ENCODE measurements at places on chromosomes 1 and 21.

GRCh38 chr1:67889953-67890567 is 56.8 kb upstream of the GNG12 start:
- DNase-seq, result no peak

- DNase-seq, result no peak
Observed at GRCh38 chr1:235984041-235984825, 80.7 kb downstream of the NID1 start.

DNA sequence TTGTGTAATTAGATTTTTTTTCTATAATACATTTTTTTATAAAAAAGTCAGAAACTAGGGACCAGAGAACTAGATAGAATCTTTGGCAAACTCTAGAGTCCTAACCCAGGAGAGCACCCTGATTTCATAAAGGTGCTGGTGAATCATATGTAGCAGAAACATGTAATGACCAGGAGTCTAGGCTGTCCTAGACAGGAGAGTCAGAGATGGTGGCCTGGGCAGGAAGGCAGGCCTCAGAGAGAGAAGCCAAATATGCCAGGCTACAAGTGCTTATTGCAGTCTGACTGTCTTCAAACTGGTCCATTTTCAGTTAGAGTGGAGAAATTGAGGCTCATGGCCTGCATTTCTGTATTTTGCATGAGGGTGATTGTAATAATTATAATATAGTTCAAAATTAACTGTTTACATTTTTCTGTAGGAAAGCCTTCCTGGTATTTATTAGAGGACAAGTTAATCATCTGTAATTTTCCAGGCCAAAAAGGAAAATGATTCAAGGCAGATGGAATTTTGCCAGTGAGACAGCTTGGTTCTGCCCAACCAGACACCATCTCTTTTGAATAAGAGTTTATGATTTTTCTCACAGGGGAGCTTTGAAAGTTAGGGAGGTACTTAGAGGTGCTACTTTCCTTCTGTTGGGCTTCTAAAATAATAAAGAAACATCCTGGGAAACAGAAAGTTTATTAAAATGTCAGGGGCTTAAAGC is 129.8 kb downstream of the S1PR1 start:
- no peak for DNase-seq

- DNase-seq, result no peak
Observed at GRCh38 chr1:11822091-11822490, 16.1 kb downstream of the CLCN6 start.

- no peak for DNase-seq
Observed at GRCh38 chr1:246179401-246179800, 327.7 kb downstream of the SMYD3 start.

- DNase-seq, result no peak
Observed at GRCh38 chr1:24427545-24427862, 11.9 kb downstream of the NIPAL3 start.

GRCh38 chr21:44734026-44734745 is 22.8 kb upstream of the TSPEAR start:
- DNase-seq, result no peak

DNA sequence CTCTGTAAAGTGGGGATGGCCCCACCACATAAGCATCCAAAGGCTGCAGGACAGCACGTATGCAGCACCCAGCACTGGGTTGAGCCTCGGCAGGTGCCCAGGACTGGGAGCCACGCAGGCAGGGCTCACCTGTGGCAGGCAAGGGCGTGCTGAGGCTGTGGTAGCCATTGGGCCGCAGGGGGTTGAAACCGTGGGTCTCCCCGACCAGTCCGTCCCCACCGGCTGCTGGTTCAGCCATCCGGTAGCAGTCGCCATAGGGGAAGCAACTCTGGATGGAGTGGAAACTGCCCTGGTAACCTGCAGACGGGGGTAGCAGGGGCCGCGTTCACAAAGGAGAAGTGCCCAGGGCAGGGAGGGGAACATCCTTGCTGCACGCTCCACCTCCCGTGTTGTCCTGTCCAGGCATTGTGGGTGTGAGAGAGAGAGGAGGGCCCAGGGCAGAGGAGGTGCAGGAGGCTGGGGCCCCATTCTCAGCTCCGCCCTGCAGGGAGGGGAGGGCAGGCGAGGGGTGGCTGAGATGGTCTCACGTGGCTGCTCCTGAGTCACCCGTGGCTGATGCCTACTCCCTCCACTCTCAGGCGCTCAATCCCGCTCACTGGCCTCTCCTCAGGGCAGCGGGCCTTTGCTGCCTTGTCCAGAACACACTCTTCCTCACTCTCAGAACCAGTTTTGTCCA is 49.9 kb downstream of the DMRTB1 start:
- no peak for DNase-seq

DNA sequence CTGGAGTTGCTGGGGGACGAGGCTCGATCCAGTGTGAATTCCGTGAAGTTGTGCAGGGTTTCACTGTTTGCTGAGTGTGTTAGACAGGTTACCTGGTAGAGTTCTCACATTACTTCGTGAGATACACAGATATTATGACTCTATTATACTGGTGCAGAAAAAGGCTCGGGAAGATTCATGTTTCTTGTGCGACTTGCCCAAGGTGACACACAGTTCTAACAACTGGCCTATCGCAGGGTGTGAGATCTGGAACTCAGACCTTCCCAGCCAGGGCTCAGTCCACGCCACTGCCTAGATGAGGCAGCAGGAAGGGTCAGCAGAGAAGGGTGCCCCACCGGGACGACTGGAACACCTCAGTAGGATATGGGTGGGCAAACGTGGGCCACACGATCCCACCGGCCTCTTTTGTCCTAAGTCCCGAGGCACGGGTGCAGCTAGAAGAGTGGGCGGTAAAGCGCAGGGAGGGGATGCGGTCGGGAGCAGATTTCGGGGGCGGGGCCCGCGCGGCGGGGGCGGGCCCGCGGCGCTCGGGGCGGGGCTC is 296 bp upstream of the RNPEP start:
- peak; percentile 57 for DNase-seq

DNA sequence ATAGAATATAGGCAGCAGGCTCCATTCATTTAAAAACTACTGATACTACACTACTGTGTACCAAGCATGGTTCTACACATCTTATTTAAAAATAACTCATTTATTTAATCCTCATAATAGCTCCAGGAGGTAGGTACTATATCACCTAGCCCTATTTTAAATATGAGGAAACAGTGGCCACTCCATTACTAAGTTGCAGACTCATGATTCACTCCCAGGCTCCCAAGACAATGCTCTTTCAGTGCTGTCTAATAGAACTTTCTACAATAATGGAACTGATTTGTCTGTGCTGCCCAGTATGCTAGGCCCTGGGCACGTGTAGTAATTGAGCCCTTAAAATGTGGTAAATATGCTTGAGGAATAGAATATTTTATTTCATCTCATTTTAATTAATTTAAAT is 357.1 kb downstream of the LTN1 start:
- no peak for DNase-seq

DNA sequence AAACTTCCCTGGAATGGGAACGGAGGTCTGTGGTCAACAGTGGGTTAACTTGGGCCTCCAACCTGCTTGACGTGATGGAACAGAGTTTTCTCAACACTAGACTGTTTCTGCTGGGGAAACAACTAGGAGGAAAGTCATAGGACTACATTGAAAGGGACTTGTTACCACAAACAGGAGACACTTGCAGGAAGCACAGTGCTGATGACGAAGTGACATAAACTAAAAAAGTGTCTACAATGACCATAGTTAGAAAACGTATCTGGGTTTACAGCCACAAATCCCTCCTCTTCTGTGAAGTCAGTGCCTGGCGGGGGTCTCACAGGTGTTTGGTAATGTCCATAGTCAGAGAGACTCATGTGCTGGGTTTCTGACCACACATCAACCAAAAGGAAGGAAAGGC is 86.3 kb downstream of the FCRL5 start:
- DNase-seq, result no peak

DNA sequence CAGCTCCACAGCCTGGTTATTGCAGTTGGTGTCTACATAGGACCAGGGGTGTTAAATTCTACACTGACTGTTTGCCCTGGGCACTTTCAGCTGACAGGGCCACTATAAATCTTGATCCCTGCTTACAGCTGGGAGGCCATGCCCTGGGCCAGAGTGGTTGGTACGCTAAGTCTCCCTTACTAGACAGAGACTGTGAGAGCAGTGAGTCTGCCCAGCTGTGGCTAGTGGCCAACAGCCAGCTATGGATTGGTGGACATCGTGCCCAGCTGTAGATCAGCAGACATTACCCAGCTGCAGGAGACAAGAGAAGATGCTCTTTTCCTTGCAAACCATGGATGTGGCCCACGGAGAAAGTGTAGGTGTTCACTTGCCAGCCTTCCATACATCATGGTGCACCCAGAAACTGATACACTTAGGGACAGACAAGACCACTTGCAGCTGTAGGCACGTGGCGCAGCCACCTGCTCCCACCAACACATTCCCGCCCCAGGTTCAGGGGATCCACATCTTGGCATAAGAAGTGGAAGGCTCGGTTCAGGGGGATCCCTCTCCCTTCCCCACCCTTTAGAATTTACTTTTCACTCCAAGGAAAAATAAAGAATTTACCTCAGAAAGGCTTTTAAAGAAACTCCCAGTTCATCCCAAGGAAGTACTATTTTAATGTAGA is 16.4 kb upstream of the PAX7 start:
- DNase-seq, result no peak

DNA sequence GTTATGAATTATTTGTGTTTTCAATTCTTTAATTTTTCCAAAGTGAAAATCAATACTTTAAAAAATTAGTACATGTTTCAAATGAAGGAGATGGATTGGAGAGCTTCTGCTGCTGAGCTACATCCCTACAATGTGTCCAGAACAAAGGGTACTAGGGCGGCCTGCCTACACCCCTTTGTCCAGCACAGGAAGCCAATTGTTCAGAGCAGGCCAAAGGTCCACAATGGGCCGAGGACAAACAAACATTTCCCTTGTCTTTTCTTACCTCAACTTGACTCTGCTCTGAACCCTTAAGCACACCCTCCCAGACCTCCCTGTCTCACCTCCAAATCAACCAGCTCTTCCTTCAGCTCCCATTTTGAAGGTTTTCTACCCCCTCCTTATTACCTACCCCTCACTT is 39.4 kb upstream of the CAMK1G start:
- no peak for DNase-seq

DNA sequence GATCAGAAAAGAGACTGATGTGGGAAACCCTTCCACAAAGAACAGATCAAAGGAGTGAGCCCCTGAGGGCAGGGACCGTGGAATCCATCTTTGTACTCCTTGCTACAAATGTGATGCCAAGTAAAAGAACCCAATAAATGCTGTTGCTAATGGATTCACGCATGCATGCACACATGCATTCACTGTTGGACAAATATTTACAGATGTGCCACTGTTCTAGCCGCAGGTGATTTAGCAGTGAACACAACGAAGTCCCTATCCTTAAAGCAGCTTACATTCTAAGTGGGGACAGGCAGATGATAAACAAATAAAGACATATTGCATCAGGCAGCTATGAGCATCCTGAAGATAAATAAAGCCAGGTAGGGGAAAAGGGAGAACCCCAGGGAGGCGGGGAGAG is 67.8 kb downstream of the ITPKB start:
- no peak for DNase-seq

DNA sequence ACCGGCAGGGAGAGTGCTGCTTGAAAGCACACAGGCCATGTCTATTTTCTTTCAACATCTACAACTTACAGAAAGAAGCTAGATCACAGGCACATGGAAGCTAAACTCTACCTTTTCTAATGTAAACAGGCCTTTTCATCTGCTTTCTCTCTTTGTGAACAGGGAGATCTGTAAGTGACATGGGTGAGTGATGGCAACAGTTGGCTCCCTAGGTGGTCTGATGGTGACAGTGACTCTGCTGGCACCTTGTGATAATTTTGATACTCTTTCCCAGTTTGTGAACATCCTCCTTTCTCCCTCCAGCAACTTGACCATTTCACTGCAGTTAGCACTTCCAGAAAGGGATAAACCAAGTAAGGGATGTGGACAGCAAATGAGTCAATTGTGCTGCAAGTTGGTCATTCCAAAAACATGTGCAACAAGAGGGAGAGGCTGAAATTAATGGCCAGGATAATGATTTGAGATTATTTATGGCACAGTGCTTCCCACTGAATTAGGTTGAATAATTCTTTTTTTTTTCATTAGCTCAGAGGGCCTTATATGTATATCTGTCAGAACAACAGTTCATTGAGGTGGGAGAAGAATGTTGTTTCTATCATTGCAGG is 89.5 kb downstream of the XCL2 start:
- DNase-seq, result no peak

DNA sequence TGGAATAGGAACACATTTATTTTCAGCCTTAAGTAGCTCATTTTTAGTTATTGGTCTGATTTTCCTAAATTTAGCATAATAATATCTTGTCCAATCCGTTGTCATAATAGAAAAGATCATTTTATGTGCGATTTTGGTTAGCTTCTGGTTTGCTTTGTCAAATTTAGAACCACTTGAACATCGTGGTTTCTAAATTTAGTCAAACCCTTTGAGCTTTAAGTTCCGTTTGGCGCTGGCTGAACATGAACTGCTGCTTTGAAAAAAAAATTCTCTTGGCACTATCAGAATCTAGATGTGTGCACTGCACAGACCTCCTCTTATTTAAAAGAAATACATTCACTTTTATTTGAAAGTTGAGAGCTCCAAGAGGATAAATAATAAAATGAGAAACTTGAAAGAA is 370.6 kb downstream of the PTPRC start:
- no peak for DNase-seq

GRCh38 chr1:40769815-40770214 is 13.8 kb upstream of the KCNQ4 start:
- DNase-seq, result no peak

DNA sequence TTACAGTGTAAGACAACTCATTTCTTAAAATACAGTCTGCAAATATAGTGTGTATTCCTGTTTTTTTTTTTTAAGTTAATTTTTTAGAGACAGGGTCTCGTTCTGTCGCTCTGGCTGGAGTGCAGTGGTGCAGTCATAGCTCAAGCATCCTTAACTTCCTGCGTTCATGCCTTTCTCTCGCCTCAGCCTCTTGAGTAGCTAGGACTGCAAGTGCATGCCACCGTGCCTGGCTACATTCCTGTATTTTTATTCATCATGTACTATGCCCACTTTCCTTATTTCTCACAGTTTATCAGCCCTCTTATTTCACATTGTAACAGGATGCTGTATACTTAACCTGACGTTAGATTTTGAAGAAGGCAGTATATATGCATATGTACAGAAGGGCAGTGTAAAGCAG is 26.7 kb downstream of the MIER1 start:
- DNase-seq, result no peak

GRCh38 chr1:12630946-12631530 is 12.8 kb upstream of the AADACL4 start:
- no peak for DNase-seq

DNA sequence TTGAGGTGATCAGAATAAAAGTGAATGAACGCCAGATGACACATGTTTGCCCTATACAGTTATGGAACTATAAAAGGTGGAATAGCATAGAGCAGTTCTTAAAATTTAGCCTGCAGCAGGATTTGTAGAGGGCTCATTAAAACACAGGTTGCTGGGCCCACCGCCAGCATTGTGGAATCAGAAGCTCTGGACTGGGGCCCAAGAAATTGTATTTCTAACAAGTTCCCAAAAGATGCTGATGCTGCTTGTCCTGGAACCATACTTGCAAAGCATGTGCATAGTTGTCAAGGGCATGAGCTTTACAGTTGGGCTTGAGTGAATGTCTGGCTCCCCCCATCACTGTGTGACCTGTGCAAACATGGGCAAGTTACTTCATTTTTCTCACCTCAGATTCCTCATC is 37.5 kb upstream of the LRRC53 start:
- DNase-seq, result no peak
